Left renal cortex interstitium (tissue), 4 donors: ENCODE measurements at places on chromosomes 11 and 22. TPM values are rescaled to one million over a fixed set of nuclear protein-coding genes. Genes with fewer than 3 reads are reported as not detected.

UCP3 gene
- polyA plus RNA-seq = 1.7 TPM

MMP11 gene
- 21.8 TPM for polyA plus RNA-seq

TRIM22 gene
- polyA plus RNA-seq = 11.1 TPM

OR52M1 gene
- not detected for polyA plus RNA-seq

MDK gene
- polyA plus RNA-seq = 690 TPM

CHKB gene
- polyA plus RNA-seq = 66.8 TPM

RFPL3 gene
- not detected for polyA plus RNA-seq

PLEKHA7 gene
- 34.0 TPM for polyA plus RNA-seq

MS4A14 gene
- polyA plus RNA-seq = 0.13 TPM

NKAPD1 gene
- 53.5 TPM for polyA plus RNA-seq
